ENCODE measurements at places on chromosomes 4 and X.

- DNase-seq, result no peak
Observed at GRCh38 chr4:155545456-155545855, 121.2 kb upstream of the GUCY1A1 start.

DNA sequence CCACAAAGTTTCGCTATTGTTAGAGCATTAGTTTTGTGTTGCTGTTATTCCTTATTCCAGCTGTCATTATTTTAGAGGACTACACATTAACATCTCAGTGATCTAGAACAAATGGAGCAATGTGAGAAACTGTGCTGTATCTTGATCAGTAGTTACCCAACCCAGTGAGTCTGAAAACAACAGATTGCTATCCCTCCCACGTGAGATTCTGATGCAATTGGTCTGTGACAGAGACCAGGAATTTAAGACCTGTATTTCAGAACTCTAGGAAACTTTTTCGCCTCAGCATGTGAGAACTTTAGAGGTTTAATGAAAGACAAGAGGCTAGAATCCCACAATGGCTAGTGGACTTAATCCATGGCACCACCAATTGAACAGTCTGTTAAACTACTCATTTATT lies 35.7 kb upstream of the CDS1 start:
- DNase-seq, result no peak

GRCh38 chr4:153748378-153748777 lies 11.4 kb downstream of the RNF175 start:
- DNase-seq, result no peak

DNA sequence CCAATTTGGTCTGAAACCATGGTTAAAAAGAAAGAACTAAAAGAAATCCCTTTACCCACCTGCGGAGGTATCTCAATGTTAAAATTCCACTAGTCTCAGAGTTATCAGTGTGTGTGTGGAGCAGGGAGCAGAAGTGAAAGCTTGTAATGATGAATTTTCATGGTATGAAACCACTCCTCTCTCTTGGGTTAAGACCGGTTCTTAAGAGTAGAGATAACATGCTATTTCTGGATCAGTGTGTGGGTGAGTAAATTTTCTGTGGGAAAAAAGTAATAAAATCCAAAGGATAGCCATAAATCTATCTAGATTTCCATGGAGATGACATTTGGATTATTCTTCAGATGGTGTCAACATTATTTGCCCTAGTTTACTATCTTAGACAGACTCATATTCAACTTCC lies 3.2 kb downstream of the FGF13 start:
- DNase-seq, result no peak

DNA sequence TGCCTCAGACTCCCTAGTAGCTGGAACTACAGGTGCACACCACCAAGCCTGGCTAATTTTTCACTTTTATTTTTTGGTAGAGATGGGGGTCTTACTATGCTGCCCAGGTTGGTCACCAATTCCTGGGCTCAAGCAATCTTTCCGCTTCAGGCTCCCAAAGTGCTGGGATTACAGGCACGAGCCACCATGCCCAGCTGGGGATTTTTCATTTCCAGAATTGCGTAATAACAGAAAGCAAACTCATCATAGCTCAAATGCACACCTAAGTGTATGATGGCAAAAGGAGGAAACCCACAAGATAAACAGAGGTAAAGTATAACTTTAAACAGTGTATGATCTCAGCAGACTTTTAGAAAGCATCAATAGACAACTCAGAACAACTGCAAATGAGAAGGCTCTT lies 56.2 kb downstream of the TEX11 start:
- DNase-seq, result no peak

- no peak for DNase-seq
Observed at GRCh38 chr4:145333786-145334185, 147.9 kb upstream of the SMAD1 start.

- DNase-seq, result no peak
Observed at GRCh38 chr4:5033281-5033841, 14.1 kb upstream of the CYTL1 start.

DNA sequence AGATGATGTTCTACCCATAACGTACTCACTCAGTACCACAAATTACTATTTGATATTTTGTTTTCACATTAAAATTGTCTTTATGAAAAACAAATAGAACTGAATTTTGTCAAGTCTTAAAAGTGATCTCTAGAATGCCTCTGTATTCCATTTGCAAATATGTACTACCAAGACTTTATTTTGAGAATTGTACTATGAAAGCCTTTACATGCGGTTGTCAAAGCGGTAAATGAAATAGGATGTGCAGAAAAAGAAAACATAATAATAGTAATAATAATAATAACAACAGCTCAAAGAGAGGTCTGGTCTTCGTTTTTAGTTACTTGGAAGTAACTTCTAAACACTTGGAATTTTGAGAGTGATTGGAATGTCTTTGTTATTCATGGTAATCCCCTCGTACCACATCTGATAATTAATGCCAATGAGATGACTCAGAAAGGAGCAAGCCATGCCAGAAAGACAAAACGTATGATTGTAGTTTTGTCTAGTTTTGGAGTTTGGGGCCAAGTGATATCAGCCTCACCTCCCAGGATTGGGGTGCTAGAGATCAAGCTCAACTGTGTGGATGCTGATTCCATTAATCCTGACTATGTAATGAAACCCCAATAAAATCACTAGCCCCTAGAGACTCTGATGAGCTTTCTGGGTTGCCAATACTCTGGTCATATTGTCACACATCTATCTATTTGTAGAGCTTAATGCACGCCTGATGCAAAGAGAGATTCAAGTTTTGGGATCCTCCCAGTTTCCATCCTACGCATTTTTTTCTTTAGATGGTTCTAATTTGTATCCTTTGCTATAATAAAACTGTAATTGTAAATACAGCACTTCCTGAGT lies 20.2 kb upstream of the CTSO start:
- DNase-seq, result no peak

Data from stimulated activated CD8-positive, alpha-beta memory T cell treated with anti-CD3 and anti-CD28 coated beads, Interleukin-15, amount 100 ng/mL, for 48 hours (primary cell).